ENCODE measurements at places on chromosomes 4 and X. TPM values are rescaled to one million over a fixed set of nuclear protein-coding genes. Genes with fewer than 3 reads are reported as not detected.

DNA sequence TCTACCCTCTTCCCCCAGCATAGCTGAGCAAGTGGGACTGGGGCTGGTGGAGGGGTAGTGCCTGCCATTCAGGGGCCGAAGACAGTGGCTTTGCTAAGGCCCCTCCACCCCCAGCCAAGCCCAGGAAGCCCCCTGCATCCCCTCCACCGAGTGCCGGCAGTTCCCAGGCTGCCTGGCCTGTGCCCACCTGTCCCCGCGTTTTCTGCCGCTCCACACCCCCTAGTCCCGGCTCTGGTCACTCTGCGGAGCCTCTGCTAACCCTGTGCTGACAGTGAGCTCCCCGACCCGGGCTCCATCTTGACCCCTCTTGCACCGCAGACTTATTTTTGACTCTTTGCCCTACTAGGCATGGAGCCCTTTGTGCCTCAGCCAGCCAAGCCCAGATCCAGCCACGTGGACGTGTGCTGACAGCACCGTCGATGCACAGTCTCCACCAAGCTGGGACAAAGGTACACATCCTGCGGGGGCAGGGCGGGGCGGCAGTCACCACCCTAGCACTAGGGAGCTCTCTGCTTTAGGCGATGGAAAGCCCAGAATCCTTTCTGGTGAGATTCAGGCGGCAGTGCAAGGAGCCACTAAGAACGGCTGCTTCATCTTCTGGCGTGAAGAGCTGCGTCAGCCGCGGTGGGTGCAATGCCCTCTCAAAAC is 96.6 kb downstream of the PHKA2 start:
- no peak for DNase-seq

The STEEP1 gene
- total RNA-seq = 87.3 TPM

The ERAS gene
- total RNA-seq = not detected

The TBC1D19 gene
- total RNA-seq = 49.4 TPM

Data from Daoy (cell line).